ENCODE measurements at places on chromosomes 7 and 10. TPM values are rescaled to one million over a fixed set of nuclear protein-coding genes. Genes with fewer than 3 reads are reported as not detected.

Gene SLC39A12
- 0.23 TPM for total RNA-seq

Gene ACTR3C
- not detected for total RNA-seq

Gene PHYHIPL
- total RNA-seq, result not detected

Gene CPED1
- total RNA-seq, result 3.7 TPM

Gene GJD4
- not detected for total RNA-seq

Gene GPR15LG
- total RNA-seq, result not detected

Gene ANKRD61
- total RNA-seq, result not detected

Gene RNF32
- total RNA-seq, result 1.8 TPM

GRCh38 chr10:133012573-133013359 is 70.4 kb upstream of the CFAP46 start:
- DNase-seq, result no peak

GRCh38 chr7:105198223-105198622 is 184.2 kb downstream of the KMT2E start:
- DNase-seq, result peak; percentile 88

GRCh38 chr7:149291036-149291780 is 29.2 kb downstream of the ZNF783 start:
- DNase-seq, result no peak

DNA sequence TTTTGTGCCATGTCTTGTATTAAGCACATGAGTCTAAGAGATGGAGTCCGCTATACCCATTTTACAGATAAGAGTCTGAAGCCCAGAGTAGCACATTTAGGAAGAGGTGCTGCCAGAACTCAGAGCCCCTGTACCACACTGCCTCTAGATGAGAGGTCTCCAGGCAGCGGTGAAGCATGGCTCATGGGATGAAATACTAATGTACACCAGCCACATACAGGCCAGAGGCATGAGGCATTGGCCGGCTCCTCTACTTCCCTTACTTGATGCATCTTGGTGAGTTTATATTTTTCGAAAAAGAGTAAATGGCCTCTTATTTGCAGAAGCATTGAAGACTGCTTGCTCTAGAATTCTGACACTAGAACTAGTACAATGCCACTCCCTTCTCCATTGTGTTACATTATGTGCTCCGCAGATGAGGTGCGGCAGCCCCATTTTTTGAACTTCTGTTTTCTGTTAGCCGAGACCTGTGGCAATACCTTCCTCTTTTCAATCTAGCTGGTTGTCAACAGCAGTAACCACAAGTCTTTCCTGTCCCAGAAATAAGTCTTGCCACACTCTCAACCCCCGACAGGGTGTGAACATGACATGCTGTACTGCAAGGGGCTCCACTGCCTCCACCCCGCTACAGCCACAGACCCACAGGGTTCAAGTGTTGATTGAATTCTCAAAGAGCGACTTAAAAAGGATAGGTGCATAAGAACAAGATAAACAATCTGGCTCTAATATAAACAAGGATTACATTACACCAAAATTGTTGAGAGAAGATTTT is 145.3 kb downstream of the CELF2 start:
- DNase-seq, result no peak

- no peak for DNase-seq
These were observed 22.0 kb upstream of the MSMB start for GRCh38 chr10:46068117-46068516.

DNA sequence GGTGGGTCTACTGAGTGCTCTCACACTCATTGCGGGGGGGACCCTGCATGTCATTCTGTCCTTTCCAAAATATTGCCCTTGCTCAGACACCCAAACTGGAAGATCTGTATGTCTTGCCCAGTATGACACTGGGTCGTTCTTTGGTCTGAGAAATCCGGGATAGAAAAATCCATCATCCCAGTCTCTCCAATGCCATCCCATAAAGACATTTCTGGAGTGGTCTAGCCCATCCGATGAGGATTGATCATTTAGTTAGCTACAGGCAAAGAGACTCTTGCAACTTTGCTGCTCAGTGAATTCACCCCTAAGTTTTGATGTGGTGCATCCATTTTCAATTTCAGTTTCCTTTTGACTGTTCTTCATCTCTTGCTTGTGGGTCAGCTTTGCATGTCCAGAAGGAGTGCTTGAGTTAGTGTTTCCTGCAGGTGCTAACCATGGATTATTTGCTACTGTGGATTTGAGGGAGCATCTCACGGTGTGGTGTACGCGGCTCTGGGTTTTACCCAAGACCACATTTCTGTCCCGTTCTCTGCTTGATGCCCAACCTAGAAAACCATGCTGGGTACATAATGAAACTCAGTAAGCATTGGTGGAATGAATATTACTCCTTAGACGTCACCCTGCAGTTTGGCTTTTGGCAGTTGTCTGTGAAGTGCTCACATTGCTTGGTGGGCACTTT is 247.0 kb upstream of the MKI67 start:
- no peak for DNase-seq

GRCh38 chr10:88565072-88565471 is 18.0 kb downstream of the RNLS start:
- DNase-seq, result no peak

DNA sequence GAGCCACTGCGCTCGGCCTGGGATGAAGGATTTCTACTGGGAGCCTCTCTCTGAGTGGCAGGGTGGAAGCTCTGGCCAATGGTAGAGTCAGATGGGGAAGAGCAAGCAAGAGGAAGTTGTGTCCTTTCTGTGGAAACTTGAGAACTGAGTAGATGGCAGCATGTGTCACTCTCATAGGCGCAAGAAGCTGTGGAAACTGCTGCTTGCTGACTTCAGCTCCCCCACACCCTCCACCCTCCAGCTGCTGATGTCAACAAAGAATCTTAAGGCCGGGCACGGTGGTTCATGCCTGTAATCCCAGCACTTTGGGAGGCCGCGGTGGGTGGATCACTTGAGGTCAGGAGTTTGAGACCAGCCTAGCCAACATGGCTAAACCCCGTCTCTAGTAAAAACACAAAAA is 39.8 kb upstream of the SRGN start:
- no peak for DNase-seq

- no peak for DNase-seq
These were observed 223.7 kb upstream of the MKLN1 start for GRCh38 chr7:131103997-131104396.

DNA sequence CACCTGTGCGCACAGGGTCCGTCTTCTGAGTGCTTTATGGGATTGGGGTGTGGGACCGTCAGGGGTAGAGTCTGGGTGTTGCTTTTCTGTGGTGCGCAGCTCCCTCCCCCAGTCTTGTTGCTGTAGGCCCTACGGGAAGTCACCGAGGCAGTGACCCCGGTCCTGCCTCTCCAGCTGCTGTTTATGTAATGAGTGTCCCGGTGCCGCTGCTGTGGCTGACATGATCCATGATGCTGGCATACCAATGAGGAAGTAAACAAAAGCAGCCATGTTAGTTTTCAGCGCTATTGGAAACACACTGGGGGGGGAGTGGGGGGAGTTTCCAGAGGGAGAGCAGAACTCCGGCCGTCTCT is 1.1 kb downstream of the TRIM8 start:
- DNase-seq, result peak; percentile 56

DNA sequence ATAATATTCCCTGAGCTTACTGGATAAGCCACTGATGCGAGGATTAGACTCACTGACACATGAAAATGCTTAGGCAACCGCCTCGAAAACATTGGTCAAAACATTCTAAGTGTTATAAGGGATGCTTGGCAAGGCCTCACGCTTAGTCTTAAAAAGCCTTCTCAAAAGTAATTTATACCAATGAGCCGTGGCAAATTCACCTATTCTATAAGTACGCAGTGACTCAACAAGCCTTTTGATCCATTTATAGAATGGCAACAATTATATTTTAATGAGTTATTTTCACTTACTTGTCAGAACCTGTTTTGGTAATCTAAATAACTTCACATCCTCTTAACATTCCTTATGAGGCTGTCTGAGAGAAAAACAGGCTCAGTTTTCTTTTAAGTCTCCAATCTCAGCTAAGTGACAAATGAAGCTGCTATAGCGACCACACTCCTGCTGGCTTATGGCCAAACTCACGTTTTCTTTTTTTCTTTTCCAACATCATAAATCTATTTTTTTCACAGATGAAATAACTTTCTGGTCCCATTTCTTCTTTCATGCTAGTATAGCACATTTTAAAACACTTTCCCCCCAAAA is 121.2 kb upstream of the AFAP1L2 start:
- DNase-seq, result no peak

DNA sequence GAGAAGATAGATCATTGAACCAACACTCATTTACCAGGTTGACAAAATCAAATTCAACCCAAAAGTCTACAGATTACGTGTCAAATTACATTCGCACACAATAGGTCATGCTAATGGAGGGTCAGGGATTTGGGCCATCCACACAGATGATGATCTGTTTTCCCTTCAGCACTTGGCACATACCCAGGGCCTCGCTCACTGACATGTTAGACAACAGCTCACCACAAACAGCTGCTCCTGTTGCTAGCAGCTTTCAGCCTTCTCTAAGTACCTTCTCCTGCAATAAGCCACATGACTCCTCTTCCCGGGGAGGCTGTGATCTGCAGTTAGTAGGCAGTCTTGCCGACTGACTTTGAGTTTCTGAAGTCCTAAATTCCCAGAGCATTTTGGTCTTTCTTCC is 18.4 kb downstream of the NKX2-3 start:
- DNase-seq, result peak; percentile 72

DNA sequence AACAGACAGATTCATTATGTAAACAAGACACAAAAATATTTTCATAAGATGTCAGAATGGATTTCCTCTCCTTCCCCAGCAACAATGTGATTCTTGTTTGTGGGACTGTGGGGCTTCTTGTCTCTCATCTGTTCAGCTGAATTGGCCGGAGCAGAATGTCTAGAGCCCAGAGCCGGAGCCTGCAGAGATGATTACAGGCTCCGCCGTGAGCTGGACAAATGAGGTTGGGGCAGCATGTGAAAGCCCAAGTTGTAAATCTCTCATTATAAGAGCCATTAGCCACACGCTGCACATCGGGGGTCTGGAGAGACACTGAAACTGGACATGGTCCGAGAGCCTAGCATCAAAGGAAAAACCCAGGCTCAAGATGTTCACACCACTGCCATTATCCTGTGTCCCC is 137.0 kb upstream of the ADAM12 start:
- DNase-seq, result no peak

GRCh38 chr7:18357691-18358090 is 137.9 kb upstream of the HDAC9 start:
- DNase-seq, result no peak

- no peak for DNase-seq
These were observed 10.4 kb upstream of the NXPH1 start for GRCh38 chr7:8423057-8423456.
